ENCODE measurements at places on chromosomes 3 and 15.

DNA sequence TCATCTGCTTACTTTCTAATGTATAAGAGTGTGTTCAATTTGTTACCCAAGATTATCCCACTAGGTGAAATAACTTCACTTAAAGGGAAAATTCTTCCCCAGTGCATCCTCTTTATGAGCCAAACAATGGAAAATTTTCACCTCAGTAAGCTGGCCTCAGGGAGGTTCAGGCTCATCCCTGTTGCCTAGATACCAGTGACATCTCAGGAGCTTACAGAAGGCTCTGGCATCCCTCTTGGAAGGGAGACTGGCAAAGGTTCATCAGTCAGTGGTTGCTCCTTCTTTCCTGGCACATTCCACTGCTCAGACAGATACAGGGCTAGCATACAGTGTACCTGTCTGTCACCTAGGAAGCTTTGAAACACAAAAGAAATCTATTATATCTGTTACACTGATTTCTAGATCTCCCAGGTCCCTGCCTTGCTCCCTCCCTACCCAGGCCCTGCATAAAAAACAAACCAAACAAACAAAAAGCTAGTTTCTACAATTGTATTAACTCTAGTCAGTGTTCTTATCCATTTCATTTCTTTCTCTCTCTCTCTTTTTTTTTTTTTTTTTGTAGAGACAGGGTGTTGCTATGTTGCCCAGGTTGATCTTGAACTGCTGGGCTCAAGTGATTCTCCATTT, 1.7 kb downstream of the IP6K2 start:
- DNase-seq, result no peak

DNA sequence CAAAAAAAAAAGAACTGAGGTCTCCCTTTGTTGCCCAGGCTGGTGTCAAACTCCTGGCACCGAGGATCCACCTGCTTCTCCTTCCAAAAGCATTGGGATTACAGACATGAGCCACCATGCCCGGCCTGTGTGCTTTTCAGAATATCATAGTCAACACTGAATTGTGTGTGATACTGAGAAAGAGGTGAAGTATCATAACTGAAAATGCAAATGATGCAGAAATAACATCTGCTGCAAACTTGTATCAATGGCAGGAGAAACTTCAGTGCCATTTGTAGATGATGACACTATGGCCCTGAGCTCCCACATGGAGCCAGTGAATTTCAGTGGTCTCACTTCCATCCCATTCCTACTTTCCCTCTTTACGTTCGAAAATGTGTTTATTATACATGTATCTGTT, 21.9 kb downstream of the IL12A start:
- DNase-seq, result no peak

GRCh38 chr3:74067296-74067695, 442.6 kb upstream of the PDZRN3 start:
- peak; percentile 34 for DNase-seq

DNA sequence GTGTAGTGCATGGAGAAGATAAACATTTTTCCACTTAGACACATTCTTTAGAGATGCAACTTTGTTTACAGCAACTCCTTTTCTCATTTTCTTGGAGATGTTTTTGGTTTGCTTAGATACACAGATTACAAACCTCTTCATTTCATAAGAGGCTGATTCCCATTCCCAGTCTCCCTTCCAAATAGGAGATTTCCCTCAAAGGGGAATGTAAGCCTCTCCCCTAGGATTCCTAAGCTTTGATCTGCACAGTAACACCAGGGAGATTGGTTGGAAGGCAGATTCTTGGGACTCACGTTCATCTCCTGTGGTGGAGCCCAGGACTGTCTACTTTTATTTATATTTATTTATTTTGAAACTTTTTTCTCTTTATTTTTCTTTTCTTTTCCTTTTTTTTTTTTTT, 63.2 kb downstream of the MCTP2 start:
- no peak for DNase-seq

- no peak for DNase-seq
These were observed 116.1 kb downstream of the ALDH1A2 start for GRCh38 chr15:57949374-57949943.

GRCh38 chr3:47663630-47664240, 85.1 kb upstream of the CSPG5 start:
- no peak for DNase-seq

GRCh38 chr15:43920254-43920600, 93.4 kb downstream of the WDR76 start:
- DNase-seq, result no peak

DNA sequence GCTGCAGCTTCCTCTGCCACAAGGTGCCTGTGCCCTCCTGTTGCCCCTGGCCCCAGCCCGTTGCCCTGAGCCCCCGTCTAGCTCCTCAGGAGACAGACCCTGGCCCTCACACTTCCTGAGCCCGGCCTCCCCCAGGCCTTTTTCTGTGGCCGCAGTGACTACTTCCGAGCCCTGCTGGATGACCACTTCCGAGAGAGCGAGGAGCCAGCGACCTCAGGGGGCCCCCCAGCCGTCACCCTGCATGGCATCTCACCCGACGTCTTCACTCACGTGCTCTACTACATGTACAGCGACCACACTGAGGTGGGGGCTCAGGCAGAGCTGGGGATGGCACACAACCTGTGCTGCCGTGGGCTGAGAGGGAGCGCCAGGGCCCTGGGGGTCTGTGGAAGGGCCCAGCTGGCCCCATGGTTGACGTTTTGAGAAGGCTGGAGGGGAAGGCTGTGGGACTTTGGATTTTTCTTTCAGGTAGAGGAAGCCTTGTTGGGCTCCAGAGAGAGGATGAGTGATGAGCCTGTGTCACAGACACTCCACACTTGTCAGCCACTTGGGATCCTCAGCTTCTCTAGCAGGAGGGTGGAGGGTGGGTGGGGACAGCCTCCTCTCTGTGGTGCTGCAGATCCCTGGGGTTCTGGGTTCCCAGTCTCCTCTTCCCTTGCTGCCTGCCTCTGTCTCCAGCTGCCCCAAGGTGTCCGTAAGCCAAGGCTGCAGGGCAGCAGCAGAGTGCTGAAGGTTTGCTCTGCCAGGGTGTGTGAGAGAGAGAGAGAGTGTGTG, 5.0 kb downstream of the ABTB1 start:
- peak; percentile 1 for DNase-seq

DNA sequence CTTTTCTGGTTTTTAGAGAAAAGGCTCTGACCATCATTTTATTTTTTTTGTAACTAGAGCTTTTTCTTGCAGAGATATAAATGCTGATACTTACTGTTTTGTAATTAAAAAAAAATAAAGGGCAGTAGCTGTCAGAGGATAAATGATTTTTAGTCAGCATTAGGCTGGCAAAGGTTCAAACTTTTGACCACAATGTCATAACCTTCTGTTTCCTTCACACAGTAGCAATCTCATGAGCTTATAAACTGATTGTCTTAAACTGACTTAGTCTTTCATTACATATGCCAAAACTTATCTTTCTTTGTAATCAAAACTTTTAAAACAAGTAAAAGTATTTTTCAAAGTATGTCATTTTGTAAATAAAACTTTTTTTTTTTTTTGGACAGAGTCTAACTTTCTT, 841.9 kb downstream of the OTOL1 start:
- no peak for DNase-seq

DNA sequence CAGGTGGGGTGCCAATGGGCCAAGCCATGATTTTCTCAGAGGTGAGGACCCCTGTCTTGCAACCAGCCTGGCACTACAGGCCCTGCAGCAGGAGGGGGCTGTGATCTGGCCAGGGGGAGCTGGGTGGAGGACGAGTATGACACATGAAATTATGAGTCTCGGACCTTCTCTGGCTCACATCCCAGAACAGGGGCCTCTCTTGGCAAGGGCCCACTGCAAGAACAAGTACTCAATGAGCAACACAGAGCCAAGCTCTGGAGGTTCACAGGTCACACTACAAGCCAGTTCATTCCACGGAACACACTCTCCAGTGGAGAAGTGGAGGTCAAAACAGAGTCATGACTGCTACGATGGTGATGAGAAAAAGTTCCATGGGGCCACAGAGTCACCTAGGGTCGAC, 28.3 kb downstream of the CCDC32 start:
- DNase-seq, result no peak

- DNase-seq, result no peak
These were observed 36.0 kb upstream of the C3orf70 start for GRCh38 chr3:185188816-185189215.

GRCh38 chr3:151750181-151750580, 16.5 kb downstream of the AADACL2 start:
- no peak for DNase-seq

- peak; percentile 61 for DNase-seq
These were observed 20.8 kb downstream of the CIAO2A start for GRCh38 chr15:64072812-64073211.

- no peak for DNase-seq
These were observed 1.5 kb upstream of the SLC24A5 start for GRCh38 chr15:48119277-48119676.

- DNase-seq, result no peak
These were observed 9.4 kb upstream of the COPG1 start for GRCh38 chr3:129239991-129240390.

GRCh38 chr15:34837246-34838016, 42.1 kb upstream of the ACTC1 start:
- DNase-seq, result no peak

- DNase-seq, result no peak
These were observed 1.9 kb downstream of the TCF12 start for GRCh38 chr15:56920367-56920627.

DNA sequence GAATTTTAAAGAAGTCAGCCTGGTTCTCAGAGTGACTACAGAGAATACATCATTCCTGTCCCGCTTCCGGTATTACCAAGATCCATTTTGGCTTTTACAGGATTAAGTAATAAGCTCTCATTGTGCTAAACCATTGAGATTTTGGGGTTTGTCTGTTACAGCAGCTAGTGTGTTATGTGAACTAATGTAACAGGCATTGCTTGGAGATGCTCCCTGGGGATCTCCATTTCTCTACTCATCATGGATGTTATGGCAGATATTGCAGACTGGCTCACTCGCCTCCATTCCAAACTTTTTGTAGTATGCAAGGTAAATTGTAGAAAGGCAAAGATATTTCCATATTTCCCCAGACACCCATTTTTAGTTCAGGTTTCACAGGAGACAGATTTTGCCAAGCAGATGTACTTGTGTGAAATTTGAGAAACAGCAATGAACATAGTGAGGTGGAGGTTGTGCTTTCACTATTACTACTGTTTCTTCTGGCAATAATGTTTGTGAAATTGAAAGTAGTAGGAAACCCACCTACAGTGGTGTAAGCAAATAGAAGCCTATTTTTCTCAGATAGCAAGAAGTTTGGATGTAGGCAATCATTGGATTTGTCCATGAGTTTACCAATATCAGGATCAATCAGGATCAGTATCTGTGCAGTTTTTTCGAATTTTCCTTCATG, 177.1 kb upstream of the GALNT15 start:
- DNase-seq, result no peak

GRCh38 chr15:63046917-63047760, 4.6 kb downstream of the TPM1 start:
- DNase-seq, result no peak

GRCh38 chr3:19446687-19447086, 298.4 kb downstream of the KCNH8 start:
- DNase-seq, result no peak

DNA sequence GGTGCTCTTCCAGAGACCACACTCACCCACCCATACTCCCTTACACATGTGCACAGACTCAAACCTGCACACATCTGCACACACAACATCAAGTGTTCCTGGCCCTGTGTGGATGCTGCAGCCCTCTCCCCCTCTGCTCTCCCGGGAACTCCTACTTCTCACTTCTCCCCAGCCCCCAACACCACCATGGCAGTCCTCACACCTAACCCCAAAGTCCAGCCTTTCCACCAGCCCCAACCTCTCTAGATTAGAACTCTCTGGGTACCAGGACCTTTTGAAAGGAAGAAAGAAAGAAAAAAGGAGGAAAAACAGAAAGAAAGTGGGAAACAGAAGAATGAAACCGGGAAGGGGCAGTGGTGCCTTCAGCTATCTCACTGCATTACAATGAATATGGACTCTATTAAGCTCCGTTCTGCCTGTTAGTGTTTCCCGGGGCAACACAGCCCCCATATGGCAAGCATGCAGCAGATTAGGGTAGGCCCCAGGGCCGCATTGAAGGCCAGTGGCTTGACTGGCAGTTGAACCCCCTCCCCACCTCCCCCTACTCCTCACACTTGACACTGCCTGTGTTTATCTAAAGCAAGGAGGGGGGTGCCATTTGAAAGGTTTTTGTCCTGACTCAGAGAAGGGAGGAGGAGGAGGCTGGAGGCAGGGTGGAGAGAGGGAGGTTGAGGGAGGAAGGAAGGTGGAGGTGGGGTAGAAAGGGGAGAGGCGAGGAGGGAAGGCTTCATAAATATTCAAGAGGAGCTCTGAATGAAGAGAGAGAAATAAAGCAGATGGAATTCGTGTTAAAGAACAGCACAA, 30.1 kb downstream of the BOC start:
- DNase-seq, result no peak

All from body of pancreas (tissue), 4 donors.